ENCODE measurements at places on chromosomes 5 and 9. TPM values are rescaled to one million over a fixed set of nuclear protein-coding genes. Genes with fewer than 3 reads are reported as not detected.

The FAM78A gene
- total RNA-seq: 1.7 TPM

The OR1Q1 gene
- not detected for total RNA-seq

The ADRA1B gene
- total RNA-seq: 0.71 TPM

The ST8SIA4 gene
- total RNA-seq: 13.9 TPM

The AQP3 gene
- 16.4 TPM for total RNA-seq

The SPZ1 gene
- not detected for total RNA-seq

The DROSHA gene
- 40.8 TPM for total RNA-seq

The NTRK2 gene
- total RNA-seq: not detected

The TAF11L13 gene
- not detected for total RNA-seq

The OTULIN gene
- total RNA-seq: 37.8 TPM

The MCIDAS gene
- 0.29 TPM for total RNA-seq

The ZNF474 gene
- 0.40 TPM for total RNA-seq

The CDX1 gene
- total RNA-seq: not detected
